Hematopoietic multipotent progenitor cell (in vitro differentiated cells): ENCODE measurements at places on chromosomes 2 and 18.

GRCh38 chr2:127012215-127012614 lies 94.7 kb downstream of the BIN1 start:
- no peak for DNase-seq

- DNase-seq = no peak
Observed at GRCh38 chr2:196725218-196725617, 74.3 kb downstream of the GTF3C3 start.

DNA sequence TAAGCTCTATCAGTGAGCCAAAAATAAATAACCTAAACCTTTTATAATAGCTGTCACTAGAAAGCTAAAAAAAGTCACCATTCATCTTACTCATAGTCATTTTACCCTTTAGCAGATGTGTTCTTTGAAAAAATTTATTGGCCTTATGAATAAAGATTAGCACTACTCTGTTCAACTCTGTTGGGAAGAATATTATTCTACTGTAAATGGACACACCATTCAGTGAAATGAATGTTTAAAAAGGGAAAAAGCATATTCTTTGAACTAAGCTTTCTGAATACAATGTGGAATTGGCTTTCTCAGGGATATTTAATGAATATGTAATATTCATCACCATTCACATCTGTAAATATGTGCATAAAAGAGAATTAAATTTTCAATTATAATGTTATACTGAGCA lies 422.0 kb downstream of the CBLN2 start:
- no peak for DNase-seq

DNA sequence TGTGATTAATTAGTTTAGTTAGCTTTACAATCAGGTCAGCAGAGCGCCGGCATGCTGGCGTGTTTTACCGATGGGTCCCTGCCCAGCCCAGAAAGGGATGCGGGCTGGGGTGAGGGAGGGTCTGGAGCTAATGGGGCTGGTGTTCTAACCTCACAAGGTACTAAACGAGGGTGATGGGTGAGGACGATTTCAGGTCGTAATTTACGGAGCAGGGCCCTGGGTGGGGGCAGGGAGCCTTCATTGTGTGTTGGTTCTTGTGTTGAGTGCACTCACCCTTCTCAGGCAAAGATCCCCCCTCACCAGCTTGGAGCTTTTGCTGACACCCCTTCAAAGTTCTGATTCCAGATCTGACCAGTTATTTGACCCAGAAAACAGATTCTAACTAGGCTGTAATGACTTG lies 39.5 kb downstream of the PTGR3 start:
- no peak for DNase-seq

GRCh38 chr18:23384778-23385736 lies 68.0 kb upstream of the RIOK3 start:
- DNase-seq = no peak

DNA sequence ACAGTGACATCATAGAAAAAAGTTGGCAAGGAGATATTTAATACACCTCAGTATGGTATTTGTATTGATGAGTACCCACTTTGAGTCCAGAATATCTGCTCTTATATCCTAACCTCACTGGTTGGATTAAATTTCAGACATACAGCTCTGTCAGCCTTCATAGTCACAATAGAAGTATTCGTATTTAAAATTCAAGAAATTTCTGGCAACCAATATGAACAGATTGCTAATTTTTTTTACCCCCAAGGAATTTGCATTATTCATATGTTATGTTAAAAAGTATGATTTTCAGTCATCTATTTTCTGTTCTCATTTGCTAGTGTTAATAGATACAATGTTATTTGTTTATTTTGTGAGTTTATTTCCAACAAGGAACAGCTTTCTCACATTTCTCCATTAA lies 1306.8 kb upstream of the NXPH2 start:
- DNase-seq = no peak

- DNase-seq = no peak
Observed at GRCh38 chr2:60047944-60048525, 505.4 kb downstream of the BCL11A start.

GRCh38 chr2:222250313-222250712 lies 48.5 kb downstream of the PAX3 start:
- DNase-seq = no peak

GRCh38 chr18:77203071-77203470 lies 46.6 kb upstream of the GALR1 start:
- DNase-seq = no peak

DNA sequence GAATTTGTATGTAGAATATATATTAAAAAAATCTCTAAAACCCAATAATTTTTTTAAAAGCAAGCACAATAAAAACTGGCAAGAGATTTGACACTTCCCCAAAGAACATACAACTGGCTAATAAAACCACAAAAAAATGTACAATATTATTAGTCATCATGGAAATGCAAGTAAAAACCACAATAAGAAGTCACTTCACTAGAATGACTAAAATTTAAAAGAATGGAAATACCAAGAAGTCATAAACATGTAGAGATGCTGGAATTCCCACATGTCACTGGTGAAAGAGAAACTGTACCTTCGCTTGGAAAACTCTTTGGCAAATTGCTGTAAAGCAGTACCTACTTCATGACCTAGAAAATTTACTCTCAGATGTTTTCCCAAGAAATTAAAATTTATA lies 43.4 kb upstream of the KYNU start:
- DNase-seq = no peak

DNA sequence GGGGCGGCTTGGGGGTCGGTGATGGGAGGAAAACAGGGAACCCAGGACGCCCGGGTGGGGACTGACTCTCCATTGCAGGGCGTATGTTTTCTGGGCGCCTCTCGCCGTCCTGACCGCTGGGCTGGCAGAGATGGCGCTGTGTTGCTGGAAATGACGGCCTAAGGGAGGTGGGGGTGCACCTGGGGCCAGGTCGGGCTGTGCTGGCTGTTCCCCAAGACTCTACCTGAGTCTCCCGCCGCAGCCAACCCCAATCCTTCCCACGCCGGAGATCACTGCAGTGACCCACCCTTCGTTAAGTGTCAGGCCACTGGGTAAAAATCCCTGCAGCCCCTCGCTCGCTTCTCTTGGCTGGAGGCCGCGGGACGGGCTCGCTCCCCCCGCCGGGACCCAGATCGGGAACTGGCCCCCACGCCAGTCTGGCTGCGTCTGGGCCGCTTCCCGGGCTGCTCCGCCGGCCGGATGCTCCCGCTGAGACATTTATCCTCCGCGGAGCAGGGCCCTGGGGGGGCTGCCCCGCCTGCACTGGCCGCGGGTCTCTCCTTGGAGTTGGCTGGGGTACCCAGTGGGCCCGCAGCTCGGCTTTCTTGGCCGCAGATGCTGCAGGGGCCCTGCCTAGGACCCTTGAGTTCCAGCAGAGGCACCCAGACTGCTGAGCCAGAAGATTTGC lies 7.8 kb upstream of the ARMC9 start:
- no peak for DNase-seq

DNA sequence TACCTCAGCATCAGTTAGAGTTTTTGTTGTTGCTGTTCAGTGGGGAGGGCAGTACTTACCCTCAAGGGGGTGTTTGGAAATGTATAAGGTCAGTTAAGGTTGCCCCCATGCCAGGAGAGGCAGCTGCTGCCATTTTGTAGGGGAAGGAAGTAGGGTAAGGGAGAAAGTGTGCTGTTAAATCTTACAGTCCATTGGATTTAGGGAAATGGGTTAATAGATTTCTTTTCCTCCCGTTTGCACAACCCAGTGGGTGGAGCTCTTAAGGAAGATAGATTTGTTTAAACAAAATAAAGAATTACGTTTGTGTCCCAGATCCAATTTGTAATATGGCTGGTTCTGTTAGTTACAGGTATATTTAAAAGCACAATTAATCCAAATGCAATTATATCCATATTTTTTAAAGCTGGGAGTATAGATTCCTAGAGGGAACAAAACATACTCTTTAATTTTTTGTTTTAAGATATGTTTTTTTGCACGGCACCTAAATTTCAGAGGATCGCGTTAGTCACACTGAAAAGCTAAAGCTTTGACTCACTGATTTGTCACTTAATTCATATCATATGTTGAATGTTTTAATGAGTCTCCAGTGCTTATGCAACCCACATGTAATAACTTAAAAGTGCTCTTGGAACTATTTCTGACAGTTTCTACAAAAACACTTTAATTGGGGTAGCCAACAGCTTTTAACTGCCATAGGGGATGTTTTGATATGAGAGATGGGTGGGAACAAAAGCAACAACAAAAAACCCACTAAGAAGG lies 9.0 kb upstream of the CWC22 start:
- no peak for DNase-seq

- no peak for DNase-seq
Observed at GRCh38 chr2:20488201-20488641, 41.3 kb downstream of the RHOB start.

GRCh38 chr2:240586919-240587800 lies 626 bp downstream of the CAPN10 start:
- DNase-seq = no peak

DNA sequence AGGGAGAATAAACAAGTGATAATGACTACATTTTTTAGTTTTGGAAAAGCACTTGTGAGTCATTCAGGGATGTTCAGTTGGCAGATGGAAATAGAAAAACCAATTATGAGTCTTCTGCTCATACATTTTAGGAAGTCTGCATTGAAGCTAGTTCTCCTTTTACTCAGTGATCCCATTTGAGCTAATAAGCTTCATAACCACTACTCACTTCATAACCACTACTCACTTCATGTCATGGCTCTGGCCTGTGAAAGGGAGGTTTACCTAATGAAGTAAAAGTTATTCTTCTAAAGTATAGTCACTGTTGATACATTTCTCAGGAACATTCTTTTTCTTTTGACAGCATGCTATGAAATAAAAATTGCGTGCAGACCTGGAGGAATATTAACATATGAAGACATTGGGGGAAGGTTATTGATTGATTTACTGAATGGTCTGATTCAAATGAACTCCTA lies 948.7 kb downstream of the TSN start:
- DNase-seq = no peak

GRCh38 chr2:5991305-5991968 lies 299.3 kb downstream of the SOX11 start:
- DNase-seq = no peak

DNA sequence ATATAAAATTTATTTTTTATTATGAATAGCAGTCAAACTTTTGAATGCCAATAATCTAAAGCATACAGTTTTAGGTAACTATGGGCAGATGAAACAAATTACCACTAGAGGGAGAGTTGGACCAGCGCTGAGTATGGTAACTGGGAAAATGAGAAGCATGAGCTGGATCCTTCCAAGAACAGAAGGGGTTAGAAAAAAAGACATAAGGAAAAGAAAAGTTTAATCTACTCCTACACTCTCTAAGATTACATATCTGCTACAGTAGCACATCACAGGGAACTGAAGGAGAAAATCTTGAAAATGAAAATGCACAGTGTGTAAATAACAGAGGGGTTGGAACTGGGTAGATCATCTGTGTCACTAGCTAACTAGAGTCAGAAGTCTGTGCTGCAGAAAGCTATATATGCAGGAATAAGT lies 15.5 kb downstream of the REG3G start:
- peak; percentile 17 for DNase-seq

DNA sequence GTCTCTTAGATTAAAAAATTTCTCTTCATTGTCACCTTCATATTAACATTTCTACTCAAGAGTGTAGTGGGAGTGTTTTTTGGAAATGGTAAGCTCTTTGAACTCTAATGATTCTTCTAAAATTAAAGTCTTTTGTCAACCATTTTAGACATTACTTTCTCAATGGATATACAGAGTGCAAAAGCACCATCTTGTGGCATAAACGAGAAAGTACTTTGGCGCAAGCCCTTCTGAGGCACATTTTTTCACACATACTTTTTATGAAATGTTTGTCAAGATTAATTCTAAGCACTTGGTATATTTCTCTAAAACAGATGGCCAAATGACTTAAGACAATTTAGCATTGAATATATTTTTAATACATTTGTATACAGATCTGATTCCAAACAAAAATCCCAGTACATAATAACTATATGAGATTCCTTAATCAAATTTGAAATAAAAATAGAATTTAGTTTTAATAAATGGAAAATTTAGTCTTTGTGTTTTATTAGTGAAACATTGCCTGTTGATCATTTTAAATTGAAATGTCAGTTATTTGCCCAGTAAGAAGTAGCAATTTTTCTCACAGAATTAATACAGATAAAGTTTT lies 63.3 kb upstream of the GALNT5 start:
- DNase-seq = peak; percentile 4

DNA sequence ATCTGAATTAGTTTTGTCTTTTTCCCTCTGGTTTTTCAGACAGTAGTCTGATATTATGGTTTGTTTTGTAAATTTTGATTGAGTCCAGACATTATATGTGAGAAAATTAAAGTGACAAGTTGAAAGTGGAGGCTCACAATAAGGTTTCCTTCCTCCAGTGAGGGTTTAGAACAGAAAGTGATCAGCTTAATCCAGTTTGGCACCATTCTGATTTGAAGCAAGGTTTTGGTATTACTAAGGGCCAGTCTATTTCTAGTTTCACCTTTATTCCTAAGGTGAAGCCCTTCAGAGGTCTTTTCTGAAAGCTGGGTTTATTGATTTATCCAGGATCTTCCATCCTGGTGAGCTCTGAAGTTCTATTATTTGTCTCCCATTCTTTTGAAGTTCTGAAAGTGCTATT lies 68.7 kb downstream of the CDC42EP3 start:
- no peak for DNase-seq

- DNase-seq = no peak
Observed at GRCh38 chr2:100460904-100461530, 9.3 kb upstream of the NMS start.

GRCh38 chr2:205681401-205682238 lies 681 bp upstream of the NRP2 start:
- peak; percentile 18 for DNase-seq

GRCh38 chr2:203569677-203570316 lies 34.7 kb upstream of the RAPH1 start:
- DNase-seq = peak; percentile 3

DNA sequence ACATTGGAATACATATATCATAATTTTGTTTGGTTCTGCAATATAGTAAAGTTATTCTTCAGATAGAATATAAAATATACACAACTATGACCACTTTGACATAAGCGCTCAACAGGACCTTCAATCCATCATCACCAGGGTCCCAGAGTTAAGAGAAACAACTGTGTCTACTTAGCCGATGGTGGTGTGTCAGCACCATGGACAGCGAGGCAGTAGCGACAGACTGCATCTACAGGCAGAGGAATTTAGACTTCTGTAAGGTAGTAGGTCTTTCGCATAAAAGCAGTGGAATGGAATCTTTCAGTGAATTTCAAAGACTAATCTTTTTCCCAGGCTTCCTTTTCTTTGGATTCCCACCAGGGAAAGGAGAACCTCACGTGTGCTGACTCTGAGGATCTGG lies 20.5 kb upstream of the LRPPRC start:
- no peak for DNase-seq

- no peak for DNase-seq
Observed at GRCh38 chr2:3659447-3660432, 1.7 kb downstream of the ALLC start.

- DNase-seq = no peak
Observed at GRCh38 chr18:34873986-34874580, 164.0 kb downstream of the DTNA start.

DNA sequence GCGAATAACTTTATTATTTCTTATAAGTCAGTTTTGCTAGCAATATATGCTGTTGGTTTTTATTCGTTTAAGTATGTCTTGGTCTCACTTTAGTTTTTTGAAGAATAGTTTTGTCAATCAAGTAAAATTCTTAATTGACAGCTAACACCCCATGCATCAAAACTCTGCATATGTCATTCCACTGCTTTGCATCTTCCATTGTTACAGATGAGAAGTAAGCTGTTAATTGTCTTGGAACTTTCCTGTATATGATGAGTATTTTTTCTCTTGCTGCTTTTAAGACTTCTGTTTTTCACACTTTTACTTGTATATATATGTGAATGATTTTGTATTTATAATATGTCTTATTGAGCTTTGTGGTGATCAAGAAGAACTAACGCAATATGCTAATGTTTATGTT lies 1048.4 kb downstream of the CNTNAP5 start:
- DNase-seq = no peak

GRCh38 chr2:127527001-127527804 lies 914 bp upstream of the IWS1 start:
- no peak for DNase-seq
